ENCODE measurements at places on chromosomes 3 and 15. TPM values are rescaled to one million over a fixed set of nuclear protein-coding genes. Genes with fewer than 3 reads are reported as not detected.

The KY gene
- total RNA-seq, result 13.7 TPM

The LRRC49 gene
- 45.7 TPM for total RNA-seq

The SCAMP5 gene
- total RNA-seq, result 1.2 TPM

The ANKRD63 gene
- 0.65 TPM for total RNA-seq

The GAP43 gene
- total RNA-seq, result 0.38 TPM

The ARHGEF26 gene
- total RNA-seq, result 0.97 TPM

The CCDC66 gene
- 13.8 TPM for total RNA-seq

The CP gene
- 4.7 TPM for total RNA-seq

The CPEB1 gene
- total RNA-seq, result 1.3 TPM

The CFAP92 gene
- total RNA-seq, result not detected

The DHFR2 gene
- total RNA-seq, result 2.7 TPM

The GRM2 gene
- 0.08 TPM for total RNA-seq
